ENCODE measurements at places on chromosomes 7 and 10.

- no peak for DNase-seq
These were observed 255.1 kb upstream of the SP4 start for GRCh38 chr7:21172800-21173199.

GRCh38 chr10:101601541-101601940, 13.4 kb downstream of the DPCD start:
- DNase-seq = no peak

GRCh38 chr10:118776033-118776432, 21.3 kb upstream of the CACUL1 start:
- DNase-seq = no peak

GRCh38 chr10:31101123-31101522, 69.5 kb upstream of the ZNF438 start:
- DNase-seq = peak; percentile 75

- peak; percentile 39 for DNase-seq
These were observed 96.4 kb downstream of the FAS start for GRCh38 chr10:89086801-89087521.

DNA sequence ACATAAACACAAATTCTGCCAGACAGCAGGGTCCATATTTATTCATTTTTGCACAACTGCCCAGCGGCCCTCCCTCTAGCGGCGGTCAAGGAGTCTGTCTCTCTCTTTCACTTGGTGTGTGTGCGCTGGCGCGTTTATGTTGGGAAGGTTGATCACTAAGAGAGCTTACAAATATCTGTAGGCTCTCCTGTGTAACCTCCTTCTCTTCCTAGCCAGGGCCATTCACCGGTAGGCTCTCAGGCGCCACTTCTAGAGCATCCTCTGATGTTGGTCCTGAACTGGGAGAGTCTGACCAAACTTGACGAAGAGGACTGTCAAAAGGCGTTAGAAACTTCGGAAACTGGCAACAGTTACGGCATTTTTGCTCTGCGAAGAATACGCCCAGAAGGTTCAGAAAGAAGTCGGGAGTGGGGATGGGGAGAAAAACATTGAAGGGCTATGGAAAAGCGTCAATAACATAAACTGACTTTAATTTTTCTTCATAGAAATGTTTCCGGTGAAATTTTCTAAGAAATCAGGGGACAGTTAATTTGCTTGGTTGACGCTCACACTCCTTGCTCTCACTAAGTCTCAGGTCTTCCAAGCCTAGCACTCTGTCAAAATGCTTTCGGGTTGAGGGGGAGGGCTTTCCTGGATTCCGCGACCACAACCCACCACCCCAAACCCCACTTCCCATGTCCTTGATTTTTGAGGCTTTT, 731.1 kb downstream of the ZWINT start:
- DNase-seq = no peak

GRCh38 chr7:80770675-80771081, 132.2 kb downstream of the CD36 start:
- no peak for DNase-seq

GRCh38 chr7:92720604-92721350, 115.6 kb downstream of the CDK6 start:
- DNase-seq = no peak

- peak; percentile 33 for DNase-seq
These were observed at the start of gene RET for GRCh38 chr10:43076876-43077420. Gene RET (plus strand): TSS chr10:43077069. CDS start chr10:43077259, 190 bp downstream.

GRCh38 chr7:98603399-98603788, 13.7 kb upstream of the NPTX2 start:
- no peak for DNase-seq

DNA sequence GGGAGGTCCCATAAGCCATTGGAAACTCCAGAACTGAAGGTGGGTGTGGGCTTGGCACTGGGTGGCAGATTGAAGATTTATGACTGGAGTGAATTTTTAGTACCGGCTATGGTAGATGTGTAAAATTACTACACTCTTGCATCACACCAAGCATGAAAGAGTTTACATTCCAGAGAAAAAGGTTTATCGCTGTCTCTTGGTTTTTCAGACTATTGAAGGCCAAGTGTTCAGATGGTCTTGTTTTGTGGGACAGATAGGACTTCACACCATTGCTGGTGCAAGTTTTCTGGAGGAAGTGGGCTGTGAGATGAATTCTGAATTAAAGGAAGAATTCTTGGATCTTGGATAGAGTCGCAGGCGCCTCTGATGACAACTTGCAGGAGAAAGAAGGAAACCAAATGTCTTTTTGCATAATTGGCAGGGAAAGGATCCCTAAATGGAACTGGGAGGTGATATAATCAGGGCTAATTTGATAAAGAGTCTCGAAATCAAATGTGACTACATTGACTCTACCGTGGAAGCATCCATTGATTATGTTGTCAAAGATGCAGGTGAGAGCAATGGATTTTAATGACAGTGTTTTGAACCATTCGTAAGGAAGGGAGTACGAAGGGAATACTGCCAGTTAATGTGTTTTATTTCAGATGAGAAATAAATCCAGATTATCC, 14.2 kb upstream of the NMT2 start:
- no peak for DNase-seq

DNA sequence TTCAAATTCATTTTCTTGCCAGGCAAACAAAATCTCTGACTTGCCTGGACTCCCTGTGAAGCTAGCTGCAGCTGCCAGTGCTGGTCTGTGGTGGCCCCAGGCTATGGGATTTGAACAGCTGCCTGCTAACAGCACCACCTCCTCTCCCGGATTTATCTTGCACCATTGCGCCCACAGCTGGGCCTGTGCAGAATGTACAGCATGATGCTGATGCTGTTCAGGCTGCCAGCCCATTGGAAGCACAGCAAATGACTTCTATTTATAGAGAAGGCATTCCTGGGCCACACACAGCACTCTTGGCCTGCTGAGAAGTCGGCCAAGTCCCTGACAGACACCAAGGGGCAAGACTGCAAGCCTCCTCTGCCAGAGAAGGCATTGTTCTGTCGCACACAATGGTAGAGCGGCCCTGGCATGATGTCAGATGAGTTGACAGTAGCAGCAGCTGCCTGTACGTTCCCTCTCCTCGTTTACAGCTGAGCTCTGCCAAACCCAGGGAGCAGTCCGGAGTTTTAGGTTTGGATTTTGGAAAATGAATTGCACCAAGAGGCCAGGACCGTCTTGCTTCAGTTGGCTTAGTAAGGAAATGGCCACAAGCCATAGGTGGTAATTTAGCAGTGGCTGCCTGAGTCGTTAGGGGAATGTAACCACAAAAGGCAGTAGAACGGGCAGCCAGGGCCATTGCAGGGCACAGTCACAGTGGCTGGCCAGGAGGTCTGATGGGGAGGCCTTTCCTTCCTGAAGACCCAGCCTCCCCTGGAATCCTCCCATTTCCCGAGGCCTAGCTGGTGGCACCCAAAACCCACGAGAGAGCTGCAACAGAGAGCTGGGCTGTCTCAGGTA, 38.5 kb downstream of the MTURN start:
- DNase-seq = no peak

GRCh38 chr7:9217204-9217603, 783.8 kb downstream of the NXPH1 start:
- no peak for DNase-seq

DNA sequence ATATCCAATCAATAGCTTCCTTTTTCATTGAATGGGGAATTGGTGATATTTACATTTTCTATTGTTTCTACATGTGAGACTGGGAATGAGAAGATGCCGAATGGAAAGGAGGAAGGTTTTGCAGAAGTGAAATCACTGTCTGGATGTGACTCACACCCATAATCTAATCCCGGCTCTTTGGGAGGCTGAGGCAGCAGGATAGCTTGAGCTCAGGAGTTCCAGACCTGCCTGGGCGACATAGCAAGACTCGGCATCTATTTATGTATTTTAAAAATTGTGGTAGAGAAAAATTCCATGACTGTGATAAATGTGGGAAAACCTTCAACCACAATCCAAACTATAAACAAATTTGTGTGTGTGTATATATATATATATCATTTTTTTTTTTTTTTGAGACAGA, 10.9 kb upstream of the FIS1 start:
- DNase-seq = no peak

DNA sequence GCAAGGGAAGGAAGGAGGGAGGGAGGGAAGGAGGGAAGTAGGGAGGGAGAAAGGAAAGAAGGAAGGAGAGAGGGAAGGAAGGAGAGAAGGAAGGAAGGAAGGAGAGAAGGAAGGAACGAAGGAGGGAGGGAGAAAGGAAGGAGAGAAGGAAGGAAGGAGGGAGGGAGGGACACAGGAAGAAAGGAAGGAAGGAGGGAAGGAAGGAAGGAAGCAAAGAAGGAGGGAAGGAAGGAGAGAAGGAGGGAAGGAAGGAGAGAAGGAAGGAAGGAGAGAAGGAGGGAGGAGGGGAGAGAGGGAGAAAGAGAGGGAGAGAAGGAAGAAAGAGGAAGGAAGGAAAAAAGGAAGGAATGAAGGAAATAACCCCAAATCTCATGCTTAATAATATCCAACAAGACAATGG, 630.6 kb downstream of the GRID1 start:
- DNase-seq = no peak

DNA sequence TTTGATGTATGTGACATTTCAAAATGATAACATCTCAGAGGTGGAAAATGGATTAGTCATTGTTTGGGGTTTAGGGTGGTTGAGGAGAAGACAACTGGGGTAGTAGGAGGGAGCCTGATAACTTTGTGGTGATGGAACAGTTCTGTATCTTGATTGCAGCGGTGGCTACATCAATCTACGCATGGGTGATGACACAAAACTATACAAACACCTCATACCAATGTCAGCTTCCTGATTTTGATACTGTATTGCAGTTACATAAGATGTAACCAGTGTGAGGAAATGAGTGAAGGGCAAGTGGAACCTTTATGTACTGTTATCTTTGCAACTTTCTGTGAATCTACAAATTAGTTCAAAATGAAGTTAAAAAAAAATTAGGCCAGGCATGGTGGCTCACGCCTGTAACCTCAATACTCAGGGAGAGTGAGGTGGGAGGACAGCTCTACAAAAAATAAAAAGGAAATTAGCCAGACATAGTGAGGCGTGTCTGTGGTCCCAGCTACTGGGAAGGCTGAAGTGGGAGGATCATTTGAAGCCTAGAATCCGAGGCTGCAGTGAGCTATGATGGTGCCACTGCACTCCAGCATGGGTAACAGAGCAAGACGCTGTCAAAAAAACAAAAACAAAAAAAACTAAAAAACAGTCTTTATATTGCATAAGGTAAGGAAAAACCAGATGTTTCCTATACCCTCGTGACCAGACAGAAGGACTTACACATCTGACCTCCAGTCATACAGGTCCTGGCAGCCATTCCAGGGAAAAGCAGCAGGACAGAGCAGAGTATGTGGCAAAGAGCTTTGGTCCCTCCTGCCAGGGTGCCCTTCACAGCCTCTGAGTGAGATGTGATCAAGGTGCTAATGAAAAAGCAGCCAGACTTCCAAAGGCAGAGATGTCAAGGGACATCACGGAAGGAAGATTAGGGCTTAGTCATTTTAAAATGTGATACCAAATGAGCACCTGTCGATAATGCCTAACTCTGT, 50.8 kb downstream of the CYTH3 start:
- peak; percentile 42 for DNase-seq

DNA sequence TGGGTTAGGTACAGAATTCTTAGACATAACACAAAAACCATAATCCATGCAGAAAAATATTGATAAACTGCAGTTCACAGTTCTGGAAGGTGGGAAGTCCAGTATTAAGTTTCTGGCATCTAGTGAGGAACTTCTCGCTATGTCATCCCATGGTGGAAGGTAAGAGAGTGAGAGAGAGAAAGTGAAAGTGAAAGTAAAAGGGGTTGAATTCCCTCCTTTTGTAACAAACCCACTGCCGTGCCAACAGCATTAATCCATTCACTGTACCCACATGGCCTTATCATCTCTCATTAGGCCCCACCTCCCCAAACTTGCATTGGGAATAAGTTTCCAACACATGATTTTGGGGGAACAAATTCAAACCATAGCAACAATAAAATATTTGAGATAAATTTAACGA, 17.1 kb downstream of the ZNF485 start:
- DNase-seq = no peak

DNA sequence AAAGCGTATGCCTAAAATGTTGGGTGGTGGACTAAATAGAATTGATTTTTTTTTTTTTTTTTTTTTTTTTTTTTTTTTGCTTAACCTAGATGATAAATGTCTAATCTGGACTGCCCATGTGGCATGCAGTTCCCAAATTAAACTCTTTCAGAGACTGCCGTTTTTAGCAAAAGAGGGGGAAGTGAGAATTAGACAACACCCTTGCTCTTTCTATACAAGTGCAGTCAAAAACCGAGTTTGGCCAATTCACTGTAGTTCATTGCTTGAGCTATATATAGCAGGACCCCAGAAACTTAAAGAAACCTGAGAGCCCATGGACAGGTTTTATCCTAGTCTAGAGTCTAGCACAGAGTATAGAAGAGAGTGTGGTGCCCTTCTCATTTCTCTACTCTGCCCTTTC, 141.9 kb downstream of the GRM3 start:
- no peak for DNase-seq

GRCh38 chr10:16883084-16883483, 65.9 kb upstream of the RSU1 start:
- no peak for DNase-seq

DNA sequence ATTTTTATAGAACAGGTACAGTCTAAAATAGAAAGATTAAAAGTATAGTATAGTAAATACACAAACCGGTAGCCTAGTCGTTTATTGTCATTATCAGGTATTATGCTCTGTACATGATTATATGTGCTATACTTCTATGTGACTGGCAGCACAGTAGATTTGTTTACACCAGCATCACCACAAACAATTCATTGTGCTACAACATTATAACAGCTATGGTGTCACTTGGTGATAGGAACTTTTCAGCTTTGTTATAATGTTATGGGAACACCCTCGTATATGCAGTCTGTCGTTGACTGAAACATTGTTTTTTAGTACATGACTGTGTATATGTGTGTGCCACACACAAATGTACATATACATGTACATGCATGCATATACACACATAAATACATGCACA, 19.1 kb downstream of the ZNF365 start:
- no peak for DNase-seq

DNA sequence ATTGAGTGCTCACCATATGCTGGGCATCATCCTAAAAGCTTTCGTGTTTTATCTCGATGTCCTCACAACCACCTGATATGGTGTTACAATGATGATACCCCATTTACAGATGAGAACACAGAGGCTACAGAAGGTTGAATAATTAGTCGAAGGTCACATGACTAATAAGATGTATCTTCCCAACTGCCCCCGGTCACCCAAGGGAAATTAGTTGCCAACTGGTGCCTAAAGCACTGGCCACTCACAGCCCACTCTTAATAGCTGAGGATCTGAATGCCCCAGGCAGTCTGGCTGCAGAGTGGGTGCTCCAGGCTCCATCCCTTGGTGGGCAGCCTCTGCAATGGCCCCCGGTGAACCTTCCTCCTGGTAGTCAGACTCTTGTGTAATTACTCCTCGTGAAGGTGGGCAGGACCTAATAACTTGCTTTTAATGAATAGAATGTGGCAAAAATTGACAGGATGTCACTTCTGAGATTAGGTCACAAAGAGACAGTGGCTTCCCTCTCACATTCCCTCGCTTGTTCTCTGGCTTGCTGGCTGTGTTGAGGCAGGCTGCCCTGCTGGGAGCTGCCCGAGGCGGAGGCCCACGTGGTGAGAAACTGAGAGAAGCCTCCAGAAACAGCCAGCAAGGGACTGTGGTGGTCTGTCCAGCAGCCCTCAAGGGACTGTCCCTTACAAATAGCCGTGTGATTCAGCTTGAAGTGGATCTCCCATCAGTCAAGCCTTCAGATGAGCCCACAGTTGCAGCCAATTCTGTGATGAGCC, 109.4 kb downstream of the ARHGAP22 start:
- peak; percentile 11 for DNase-seq
